ENCODE measurements at places on chromosomes 16 and 17. TPM values are rescaled to one million over a fixed set of nuclear protein-coding genes. Genes with fewer than 3 reads are reported as not detected.

SPATA32 gene
- not detected for total RNA-seq

ALOX12B gene
- total RNA-seq = not detected

CLEC10A gene
- total RNA-seq = 1.8 TPM

PYDC1 gene
- total RNA-seq = not detected

GPR139 gene
- total RNA-seq = not detected

HCRT gene
- total RNA-seq = not detected

FBXW10 gene
- not detected for total RNA-seq

CES5A gene
- not detected for total RNA-seq

TSNAXIP1 gene
- 0.51 TPM for total RNA-seq

DNAAF8 gene
- 0.13 TPM for total RNA-seq

ZSCAN10 gene
- total RNA-seq = not detected

KRT36 gene
- total RNA-seq = 0.38 TPM

PRSS8 gene
- total RNA-seq = not detected

Data from dermis microvascular lymphatic vessel endothelial cell (primary cell).